Midbrain (tissue), 1 donor: ENCODE measurements at places on chromosomes 7 and 10.

GRCh38 chr10:97572214-97572989 lies at the start of gene ANKRD2:
ANKRD2 (plus strand) TSS chr10:97572779; CDS start chr10:97572789, 10 bp downstream.
- peak; percentile 80 for DNase-seq

DNA sequence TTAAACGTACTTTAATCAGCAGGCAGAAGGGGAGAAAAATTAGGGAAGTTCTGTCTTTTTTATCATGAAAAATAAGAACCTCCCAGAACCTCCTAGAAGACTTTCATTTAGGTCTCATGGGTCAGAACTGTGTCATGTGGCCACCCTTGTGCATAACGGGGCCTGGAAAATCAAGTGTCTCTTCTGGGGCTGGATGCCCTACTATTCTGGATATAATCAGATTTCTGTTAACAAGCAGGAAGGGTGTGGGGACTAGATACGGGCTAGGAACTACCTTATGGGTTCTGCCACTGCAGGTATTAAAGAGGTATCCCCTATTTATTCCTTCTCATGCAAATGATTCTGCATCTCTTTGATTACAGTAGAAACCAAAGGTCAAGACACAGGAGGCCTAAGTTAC lies 14.1 kb downstream of the LANCL2 start:
- DNase-seq = no peak

- peak; percentile 13 for DNase-seq
These were observed 444.3 kb downstream of the AUTS2 start for GRCh38 chr7:70042533-70042932.

- no peak for DNase-seq
These were observed 115.6 kb upstream of the FAM133B start for GRCh38 chr7:92705831-92706230.

DNA sequence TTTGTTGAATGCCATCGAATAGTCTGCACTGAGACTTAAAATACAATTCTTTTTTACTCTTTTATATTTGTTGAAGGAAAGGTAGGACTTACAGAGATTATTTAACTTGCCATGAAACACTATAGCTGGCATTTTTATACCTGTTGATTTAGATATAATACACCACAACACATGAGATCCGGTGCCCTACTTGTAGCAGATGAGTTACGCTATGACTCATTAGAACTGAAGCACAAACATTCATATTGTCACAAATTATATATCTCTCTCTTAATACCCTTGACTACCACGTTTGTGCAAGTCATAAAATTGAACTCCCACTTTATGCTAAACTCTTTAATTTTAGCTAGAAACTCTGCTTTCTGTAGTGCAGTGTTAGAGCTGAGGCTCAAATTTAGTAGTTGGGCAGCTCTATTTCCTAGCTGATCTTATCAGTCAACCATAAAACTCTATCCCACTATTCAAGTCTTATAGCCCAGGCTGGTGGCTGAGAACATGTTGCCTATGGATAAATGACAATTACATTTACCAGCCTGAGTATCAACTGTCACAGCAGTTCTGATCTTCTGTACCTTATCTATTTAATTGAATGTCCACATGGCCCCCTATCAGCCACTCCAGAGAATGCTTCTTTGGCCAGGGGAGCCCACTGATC lies 137.4 kb upstream of the SEMA3D start:
- DNase-seq = no peak

- DNase-seq = no peak
These were observed 82.2 kb downstream of the GATA3 start for GRCh38 chr10:8136736-8137135.

GRCh38 chr10:12287772-12288171 lies 61.6 kb upstream of the CAMK1D start:
- no peak for DNase-seq
